H4 (cell line): ENCODE measurements at places on chromosomes 13 and 19.
A peak's percentile ranks its signal among the peaks of the same experiment; 100 is the strongest.

- no peak for DNase-seq
These were observed 26.3 kb downstream of the F2RL3 start for GRCh38 chr19:16915135-16915534.

- peak; percentile 63 for DNase-seq
These were observed at the start of gene UBE2L5 for GRCh38 chr13:30422054-30422839. TSS of gene UBE2L5 (plus strand) at chr13:30422493. CDS start at chr13:30427991, 5,498 bp downstream.

DNA sequence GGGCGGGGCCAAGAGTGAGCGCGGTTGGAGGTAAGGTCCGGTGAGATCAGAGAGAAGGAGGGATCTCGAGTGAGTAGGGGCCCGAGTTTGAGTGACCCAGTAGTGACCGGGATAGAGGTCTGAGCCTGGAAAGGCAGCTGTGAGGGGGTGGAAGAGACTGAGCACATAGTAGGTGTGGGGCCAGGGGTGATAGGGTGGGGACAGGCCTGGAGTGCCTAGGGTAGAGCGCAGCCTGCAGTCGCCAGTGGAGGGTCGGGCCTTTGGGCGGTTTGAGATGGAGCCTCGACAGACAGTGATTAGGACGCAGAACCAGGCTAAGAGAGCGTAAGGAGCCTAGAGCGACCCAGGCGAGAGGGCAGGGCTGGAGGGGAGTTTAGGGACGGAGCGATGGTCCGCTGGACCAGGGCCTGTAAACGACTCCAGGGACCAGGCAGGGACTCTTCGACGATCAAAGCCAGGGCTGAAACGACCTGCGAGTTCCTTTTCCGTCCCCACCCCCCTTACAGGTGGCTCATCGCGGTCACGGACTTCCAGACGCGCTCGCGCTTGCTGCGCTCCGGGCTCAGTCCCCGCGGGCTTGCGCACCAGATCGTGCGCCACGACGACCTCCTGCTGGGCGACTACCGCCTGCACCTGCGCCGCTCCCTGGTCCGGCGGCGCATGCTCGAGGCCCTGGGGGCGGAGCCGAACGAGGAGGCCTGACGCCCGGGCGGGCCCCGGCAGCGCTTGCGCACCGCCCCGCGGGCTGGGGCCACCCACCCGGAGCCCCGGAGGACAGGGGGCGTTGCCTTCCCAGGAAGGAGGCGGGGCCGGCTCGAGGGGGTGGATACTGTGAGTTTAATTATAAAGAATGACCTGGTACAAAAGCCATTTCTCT, 9.4 kb downstream of the C19orf81 start:
- DNase-seq = peak; percentile 96

DNA sequence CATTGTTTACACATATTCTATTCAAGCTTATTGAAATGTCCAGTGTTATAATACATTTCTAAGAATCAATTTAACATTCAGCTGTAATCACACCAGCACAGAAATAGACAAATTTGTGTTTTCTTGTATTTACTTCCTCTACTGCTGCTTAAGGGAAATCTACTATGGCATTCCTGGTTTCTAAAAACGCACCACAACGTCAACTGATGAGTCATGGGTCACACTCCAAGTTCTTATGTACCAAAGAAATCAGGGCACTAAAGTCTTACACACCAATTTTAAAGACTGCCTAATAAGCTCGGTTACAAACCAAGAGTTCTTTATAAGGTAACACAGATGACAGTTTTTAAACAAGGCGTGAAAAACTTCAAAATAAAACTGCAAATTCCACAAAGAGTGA, 13.2 kb downstream of the LNX2 start:
- peak; percentile 51 for DNase-seq

- DNase-seq = no peak
These were observed 28.5 kb downstream of the GSX1 start for GRCh38 chr13:27820524-27821482.

- no peak for DNase-seq
These were observed 262.1 kb downstream of the DCT start for GRCh38 chr13:94217370-94217769.

GRCh38 chr13:30898678-30899241, 7.3 kb upstream of the MEDAG start:
- peak; percentile 80 for DNase-seq

GRCh38 chr19:44850641-44851109, 4.6 kb downstream of the NECTIN2 start:
- no peak for DNase-seq

GRCh38 chr13:70042193-70042592, 65.4 kb upstream of the ATXN8OS start:
- no peak for DNase-seq

DNA sequence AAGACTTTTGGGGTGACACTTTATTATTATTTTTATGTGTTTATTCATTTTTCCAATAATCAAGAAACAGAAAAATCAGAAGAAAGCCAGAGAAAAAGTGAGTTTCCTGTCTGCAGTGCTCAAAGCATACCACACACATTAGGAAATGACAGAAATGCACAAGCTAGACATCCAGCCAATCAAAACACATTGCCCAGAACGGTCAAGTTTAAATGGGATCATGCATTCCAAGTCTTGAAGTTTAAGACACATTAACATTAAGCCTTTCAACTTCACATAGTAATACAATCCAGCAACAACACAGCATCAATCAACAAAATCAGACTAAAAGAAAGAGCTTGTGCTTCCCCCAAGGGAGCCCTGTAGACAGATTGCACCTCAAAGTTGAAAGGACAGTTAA, 28.7 kb upstream of the MEDAG start:
- DNase-seq = no peak

- no peak for DNase-seq
These were observed 105.5 kb downstream of the ZAR1L start for GRCh38 chr13:32209652-32210051.

DNA sequence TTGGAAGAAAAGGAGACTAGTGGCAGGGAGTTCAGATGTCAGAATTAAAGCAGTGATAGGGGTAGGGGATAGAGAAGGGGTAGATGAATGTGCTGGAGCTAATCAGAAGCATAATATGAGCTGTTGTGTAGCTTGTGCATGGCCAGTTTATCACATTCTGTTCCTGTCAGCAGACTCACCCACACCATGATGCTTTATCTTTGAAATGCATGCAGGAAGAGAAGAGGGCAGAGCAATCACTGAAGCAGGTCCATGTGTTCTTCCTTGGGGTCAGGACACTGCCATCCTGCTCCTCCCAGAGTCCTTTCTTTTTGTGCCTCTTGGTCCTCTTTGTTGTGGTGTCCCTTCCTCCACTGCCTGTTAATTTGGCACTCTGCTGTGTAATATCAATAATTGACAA, 5.8 kb downstream of the CHAMP1 start:
- DNase-seq = no peak

- peak; percentile 31 for DNase-seq
These were observed 402.7 kb downstream of the IRS2 start for GRCh38 chr13:109383683-109384082.

- no peak for DNase-seq
These were observed 155.2 kb downstream of the LIG4 start for GRCh38 chr13:108060111-108060510.

- DNase-seq = no peak
These were observed 86.7 kb upstream of the UQCRFS1 start for GRCh38 chr19:29299416-29300380.

DNA sequence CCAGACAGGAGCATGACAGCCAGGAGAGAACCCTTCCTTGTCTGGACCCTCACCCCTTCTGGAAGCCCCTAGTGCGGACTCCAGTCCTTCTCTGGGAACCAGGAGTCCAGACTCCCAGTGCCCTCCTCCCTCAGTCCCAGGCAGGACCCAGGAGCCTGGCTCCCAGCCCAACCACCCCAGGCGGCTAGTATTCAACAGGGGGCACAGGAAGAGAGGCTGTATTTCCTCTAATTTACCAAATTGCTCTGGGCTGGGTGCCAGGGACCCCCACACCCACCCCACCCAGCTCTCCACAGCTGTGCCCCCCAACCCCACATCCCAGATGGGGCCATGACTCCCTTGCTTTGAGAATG, 3.3 kb downstream of the GRIN2D start:
- DNase-seq = no peak

GRCh38 chr19:57249329-57249728, 8.9 kb downstream of the ZNF805 start:
- DNase-seq = no peak

DNA sequence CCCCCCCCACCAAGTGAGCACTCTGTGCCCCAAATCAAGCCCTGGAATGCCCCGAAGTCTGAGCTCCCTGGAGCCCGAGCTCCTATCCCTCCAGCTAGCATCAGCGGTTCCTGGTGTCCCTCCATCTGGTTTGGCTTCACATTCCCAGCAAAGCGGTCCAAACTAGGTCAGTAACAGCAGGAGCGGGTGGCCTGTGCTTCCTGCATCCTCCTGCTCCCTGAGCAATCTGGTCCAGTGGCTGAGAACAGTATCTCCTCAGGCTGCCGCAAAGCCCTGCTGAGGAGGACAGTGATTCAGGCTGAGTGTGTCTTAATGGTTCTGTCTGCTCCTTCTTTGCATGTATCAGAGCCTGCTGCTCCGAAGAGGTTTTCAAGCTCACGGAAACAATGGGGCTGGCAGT, 25.9 kb downstream of the RASL11A start:
- DNase-seq = no peak

- DNase-seq = no peak
These were observed 106.6 kb downstream of the COL4A1 start for GRCh38 chr13:110200276-110200870.

- DNase-seq = no peak
These were observed 157.5 kb upstream of the ZNF536 start for GRCh38 chr19:30214651-30215051.

DNA sequence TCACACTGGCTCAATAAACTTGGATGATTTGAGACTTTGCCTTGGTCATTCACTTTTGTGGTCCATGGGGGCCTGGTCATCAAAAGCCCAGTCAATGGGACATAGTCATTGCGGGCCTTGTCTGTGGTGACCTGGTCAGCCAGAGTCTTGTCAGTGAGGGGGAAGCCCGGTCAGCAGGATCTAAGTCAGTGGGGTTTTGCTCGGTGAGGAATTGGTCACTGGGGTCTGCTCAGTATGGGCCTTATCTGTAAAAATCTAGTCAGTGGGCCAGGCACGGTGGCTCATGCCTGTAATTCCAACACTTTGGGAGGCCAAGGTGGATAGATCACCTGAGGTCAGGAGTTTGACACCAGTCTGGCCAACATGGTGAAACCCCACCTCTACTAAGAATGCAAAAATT, 63.7 kb upstream of the TPM4 start:
- DNase-seq = no peak

GRCh38 chr19:49688531-49689132, 762 bp upstream of the ADM5 start:
- no peak for DNase-seq

GRCh38 chr19:5914358-5914774, 312 bp downstream of the CAPS start:
- no peak for DNase-seq

- DNase-seq = no peak
These were observed 20.3 kb downstream of the NFIC start for GRCh38 chr19:3386447-3387234.

GRCh38 chr19:56403261-56403660, 871 bp upstream of the ZNF583 start:
- no peak for DNase-seq

DNA sequence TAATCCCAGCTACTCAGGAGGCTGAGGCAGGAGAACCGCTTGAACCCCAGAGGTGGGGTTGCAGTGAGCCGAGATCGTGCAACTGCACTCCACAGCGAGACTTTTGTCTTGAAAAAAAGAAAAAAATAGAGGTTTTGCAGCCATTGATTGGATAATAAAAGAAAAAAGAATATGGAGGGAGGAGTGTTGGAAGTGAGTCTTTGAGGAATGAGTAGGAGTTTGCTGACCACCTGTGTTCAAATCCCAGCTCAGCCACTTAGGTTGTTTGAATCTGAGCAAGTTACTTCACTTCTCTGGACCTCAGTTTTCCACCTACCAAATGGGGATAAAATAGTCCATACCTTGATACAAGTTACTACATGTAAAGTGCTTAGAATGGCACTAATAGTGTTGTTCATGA, 6.2 kb downstream of the NRTN start:
- DNase-seq = no peak

- DNase-seq = no peak
These were observed at the start of gene ADGRE3 for GRCh38 chr19:14674764-14675163. TSS of gene ADGRE3 (minus strand) at chr19:14674844. CDS start at chr19:14674770, 74 bp downstream.

GRCh38 chr19:47232422-47233211, 1.6 kb upstream of the BBC3 start:
- DNase-seq = peak; percentile 81

GRCh38 chr13:95676762-95677563, at the start of gene DNAJC3:
TSS of gene DNAJC3 (plus strand) at chr13:95677139. CDS start at chr13:95677256, 117 bp downstream.
- DNase-seq = peak; percentile 89

DNA sequence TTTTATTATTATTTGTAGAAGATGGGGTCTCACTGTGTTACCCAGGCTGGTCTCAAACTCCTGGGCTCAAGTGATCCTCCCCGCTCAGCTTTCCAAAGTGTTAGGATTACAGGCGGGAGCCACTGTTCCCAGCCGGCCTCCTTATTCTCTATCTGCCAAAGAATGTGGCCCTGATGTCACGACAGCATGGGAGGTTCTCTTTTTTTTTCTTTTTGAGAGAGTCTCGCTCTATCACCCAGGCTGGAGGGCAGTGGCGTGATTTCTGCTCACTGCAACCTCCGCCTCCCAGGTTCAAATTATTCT, 23.5 kb downstream of the CARM1 start:
- DNase-seq = no peak

GRCh38 chr19:2303211-2303798, 4.6 kb downstream of the LINGO3 start:
- no peak for DNase-seq

DNA sequence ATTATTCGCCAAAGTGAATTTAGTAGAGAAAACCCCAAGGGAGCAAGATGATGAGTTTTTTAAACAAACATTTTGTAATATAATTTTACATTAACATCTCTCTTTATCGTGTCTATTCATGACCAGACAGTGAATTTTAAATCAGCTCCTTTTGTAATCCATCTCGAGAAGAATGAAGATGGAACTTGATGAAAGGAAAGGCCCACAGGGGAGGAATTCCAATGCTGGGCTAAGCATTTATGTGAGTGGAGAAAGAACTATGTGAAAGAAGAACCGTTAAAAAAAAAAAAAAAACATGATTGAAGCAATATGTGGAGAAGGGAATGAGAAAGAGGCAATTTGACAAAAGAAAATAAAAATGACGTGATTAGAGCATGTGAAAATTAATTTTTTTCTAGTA, 170.6 kb downstream of the KCTD12 start:
- no peak for DNase-seq

DNA sequence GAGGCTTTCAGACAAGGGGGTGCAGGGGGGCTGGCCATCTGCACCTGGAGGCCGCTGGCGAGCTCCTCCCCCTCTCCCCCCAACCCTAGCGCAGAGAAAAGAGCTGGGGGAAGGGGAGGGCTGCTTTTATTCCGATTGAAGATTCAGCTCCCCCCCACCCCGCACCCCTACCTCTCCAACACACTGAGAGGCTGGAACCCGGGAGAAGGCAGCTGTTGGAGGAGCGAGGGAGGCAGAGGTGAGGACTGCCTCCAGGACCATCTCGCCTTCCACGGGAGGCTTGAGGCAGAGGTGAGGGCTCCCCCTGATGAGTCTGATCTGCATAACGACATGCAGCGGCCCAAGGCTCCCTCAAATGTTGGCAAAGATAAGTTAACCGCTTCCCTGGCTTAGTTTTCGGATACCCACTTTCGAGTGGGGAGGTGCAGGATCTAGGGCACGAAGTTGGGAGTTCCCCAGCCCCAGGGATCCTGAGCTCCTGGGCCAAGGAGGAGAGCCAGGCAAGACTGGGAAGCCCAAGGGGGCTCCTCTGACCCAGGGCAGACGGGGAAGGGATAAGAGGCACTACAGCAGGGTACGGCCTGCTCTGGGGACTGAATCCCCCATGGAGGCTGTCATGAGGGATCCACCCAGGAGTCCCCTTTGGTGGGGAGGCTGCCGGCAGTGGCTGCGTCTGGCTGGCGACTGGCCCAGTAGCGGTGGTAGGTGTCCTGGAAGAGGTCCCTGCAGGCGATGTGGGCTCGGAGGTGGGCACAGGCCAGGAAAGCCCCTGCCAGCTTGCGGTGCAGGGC, 1.2 kb upstream of the NUMBL start:
- DNase-seq = no peak
